SJCRH30 (cell line): ENCODE measurements at places on chromosomes 16 and 17. TPM values are rescaled to one million over a fixed set of nuclear protein-coding genes. Genes with fewer than 3 reads are reported as not detected.

GRCh38 chr17:14211801-14212200 is 24.9 kb downstream of the CDRT15 start:
- DNase-seq: no peak

DNA sequence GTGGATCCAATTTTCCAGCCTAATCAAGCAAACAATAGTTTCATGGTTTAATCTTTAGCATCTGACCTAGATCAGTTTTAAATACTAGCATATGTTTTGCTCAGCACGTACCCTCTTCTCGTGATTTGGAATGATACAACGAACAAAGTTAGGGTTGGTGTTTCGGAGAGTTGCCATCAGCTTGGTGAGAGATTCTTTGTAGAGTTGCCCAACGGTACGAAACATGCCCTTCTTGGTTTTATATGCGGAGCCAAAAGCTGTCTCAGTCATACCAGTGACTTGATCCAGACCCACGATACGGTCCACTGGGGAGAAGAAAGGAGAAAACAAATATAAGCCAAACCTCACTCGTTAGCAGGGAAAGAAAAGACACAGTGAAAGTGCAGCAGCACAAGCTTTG is 85.3 kb downstream of the NDEL1 start:
- no peak for DNase-seq

The CTF1 gene
- total RNA-seq: 1.3 and 1.4 TPM in 2 replicates

The MRPL58 gene
- total RNA-seq: 39.6 and 39.8 TPM in 2 replicates

DNA sequence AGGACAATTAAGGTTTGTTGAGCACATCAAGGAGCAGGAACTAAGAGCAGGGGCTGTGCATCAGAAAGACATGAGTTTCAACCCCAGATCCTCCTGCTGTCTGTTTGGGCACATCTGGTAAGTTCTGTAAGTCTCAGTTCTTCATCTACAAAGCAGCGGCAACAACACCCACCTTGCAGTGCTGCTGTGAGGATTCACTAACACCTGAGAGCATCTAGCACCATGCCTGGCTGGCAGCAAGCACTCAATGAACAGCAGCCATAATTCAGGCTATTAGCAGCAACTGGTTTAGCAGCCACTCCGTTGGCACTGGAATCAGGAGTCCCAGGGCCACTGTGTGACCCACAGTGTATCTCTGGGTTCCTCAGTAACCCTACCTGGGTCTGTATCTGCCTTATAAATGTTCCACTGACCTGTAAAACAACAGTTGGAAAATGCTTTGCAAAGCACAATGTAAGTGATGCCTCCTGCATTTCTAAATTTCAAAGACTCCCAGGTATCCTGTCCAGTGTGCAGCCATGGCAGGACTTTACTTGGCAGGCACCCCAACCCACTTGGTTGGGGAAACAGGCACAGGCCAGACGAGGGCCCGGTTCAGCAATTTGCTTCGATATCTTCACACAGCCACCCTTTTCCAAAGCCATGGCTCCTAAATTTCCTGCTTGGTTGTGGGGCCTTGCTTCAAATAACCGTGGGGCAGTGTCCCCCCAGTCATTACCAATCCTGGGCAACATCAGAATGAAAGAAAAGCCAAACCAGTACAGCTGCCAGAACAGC is 4.2 kb downstream of the ST3GAL2 start:
- no peak for DNase-seq

The C16orf86 gene
- total RNA-seq: 0.81 and 0.96 TPM in 2 replicates

The ZNF469 gene
- total RNA-seq: not detected in 2 replicates

The ENPP7 gene
- not detected in 2 replicates for total RNA-seq

GRCh38 chr16:4846503-4846900 is 586 bp downstream of the GLYR1 start:
- peak; percentile 29 for DNase-seq

The GRAPL gene
- 0.40 and 0.48 TPM in 2 replicates for total RNA-seq

DNA sequence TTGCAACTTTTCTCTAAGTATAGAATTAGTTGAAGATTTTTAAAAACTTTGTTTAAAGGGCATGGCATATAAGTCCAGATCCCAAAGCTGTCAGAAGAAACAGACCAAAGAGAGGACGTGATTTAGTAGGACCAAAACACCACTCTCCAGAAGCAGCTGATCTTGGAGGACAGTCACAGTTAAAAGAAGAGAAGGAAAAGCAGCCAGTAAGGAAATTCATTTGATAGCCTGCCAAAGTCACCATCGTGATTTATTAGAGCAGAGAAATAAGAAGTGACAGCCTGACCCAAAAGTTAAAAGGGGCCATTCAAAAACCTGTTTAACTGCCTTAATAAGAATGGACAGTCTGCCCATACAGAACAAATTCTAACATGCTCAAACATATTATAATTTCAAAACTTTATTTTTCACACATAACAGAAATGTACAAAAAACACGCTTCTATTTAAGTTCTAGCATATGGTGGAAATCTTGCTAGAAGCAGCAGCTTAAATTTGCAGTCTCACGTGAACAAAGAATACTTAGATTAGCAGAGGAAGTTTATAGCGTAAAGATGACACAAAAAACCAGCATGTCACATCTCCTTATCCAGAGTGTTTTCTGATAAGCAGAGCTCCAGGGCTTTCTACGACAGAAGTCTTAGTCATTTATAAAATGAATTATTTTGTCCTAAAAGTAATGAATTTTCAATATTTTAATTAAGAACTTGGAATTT is 37.2 kb downstream of the TXNDC11 start:
- DNase-seq: no peak

The NPIPA8 gene
- 8.8 and 12.3 TPM in 2 replicates for total RNA-seq

The TP53TG3F gene
- total RNA-seq: 0.16 TPM in 1 of 2 replicates, not detected in the other

The JPT2 gene
- total RNA-seq: 83.4 and 87.4 TPM in 2 replicates

DNA sequence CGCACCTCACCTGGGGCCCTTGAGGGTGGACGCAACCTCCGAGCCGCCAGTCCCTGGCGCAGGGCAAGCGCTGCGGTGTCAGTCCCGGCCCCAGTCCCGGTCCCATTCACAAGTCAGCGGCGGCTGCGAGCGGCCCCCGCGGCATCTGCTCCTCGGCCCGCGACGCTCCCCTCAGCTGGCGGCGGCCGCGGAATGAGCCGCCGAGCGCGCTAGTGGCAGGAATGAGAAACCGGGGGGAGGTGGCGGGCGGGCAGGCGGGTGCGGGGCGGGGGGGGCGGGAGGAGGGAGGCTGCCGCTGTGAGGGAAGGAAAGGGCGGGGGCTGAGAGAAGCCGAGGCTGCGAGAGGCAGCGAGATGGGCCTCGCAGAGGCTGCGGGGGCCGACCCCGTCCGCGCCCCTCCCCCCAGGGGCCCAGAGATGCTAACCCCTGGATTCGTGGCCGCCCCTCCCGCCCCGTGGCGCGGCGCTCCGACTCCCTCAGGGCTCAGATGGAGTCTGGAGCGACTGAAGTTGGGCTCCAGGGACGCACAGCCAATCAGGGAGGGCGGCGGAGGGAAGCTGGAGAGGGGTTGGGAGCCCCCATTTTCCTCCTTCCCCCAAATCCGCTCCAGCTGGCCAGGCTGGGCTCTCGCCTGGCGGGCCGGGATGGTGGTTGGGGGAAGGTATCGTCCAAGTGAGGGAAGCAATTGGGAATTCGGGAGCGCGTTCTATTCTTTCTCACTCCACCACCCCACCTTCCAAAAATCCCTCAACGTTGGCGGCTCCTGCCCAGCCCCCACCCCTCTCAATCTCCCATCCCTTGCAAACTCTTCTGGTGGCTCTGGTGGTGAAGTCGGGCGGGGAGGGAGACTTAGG is at the start of gene CDH11:
CDH11 (minus strand) TSS at position 194 of the 854 bp plus-strand sequence. CDS start 117,194 bp downstream, outside the sequence.
- DNase-seq: peak; percentile 89

DNA sequence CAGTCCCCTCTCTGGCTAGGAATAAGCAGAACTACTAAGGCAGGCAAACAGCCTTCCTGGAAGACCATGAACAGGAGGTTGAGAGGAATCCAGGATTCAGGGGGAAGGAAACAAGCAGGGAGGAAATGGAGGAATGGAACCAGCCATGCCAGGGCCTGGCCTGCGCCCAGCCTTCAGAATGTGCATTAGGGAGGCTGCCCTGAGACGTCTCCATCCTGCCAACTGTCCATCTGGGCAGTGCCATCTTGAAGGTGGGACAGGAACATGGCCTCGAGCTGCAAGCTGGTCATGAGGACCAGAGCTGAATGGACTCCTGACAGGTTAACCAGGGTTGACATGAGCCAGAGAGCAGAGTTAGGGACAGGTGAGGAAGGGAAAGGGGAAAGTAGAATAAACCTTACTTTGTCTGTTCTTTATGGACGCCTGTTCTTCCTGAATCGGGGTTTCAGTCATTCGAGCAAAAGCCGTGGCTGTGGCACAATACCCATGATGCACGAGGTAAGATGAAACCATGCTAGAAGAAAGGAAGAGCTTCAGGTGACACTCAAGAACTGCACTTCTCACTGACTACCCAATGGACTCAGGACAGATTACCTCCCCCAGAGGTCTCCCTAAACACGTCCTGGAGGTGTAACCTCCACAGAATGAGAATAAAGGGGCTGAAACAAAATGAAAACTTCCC is 12.1 kb upstream of the GFOD2 start:
- DNase-seq: no peak

The CTRB2 gene
- 0.56 TPM in 1 of 2 replicates, not detected in the other for total RNA-seq

The FAM117A gene
- total RNA-seq: 9.2 and 10.1 TPM in 2 replicates
